Epithelial cell of umbilical artery (primary cell): ENCODE measurements at places on chromosomes 13 and 19. TPM values are rescaled to one million over a fixed set of nuclear protein-coding genes. Genes with fewer than 3 reads are reported as not detected.

Gene GSX1
- total RNA-seq = not detected in 2 replicates

Gene ZNF793
- under 0.01 and 0.15 TPM in 2 replicates for total RNA-seq

Gene PLK5
- not detected in 2 replicates for total RNA-seq

Gene KIR2DL4
- not detected in 2 replicates for total RNA-seq

Gene BRSK1
- 0.61 and 0.65 TPM in 2 replicates for total RNA-seq

Gene SIGLEC10
- total RNA-seq = not detected in 2 replicates

Gene RUBCNL
- total RNA-seq = under 0.01 TPM in 1 of 2 replicates, not detected in the other

Gene SPTBN4
- total RNA-seq = under 0.01 TPM in 1 of 2 replicates, not detected in the other

Gene ZNF229
- total RNA-seq = 6.8 and 12.6 TPM in 2 replicates

Gene ZNF20
- 1.9 and 2.6 TPM in 2 replicates for total RNA-seq

Gene SPINT2
- 0.76 and 1.3 TPM in 2 replicates for total RNA-seq

Gene C19orf53
- total RNA-seq = 47.9 and 58.8 TPM in 2 replicates

Gene AKAP8
- total RNA-seq = 15.7 and 19.5 TPM in 2 replicates

Gene GJB6
- not detected in 2 replicates for total RNA-seq

Gene FUT2
- total RNA-seq = not detected in 2 replicates

Gene MBD3L2
- not detected in 2 replicates for total RNA-seq

Gene CERS4
- total RNA-seq = 1.5 and 1.9 TPM in 2 replicates

Gene SCN1B
- total RNA-seq = 2.9 and 3.5 TPM in 2 replicates

Gene DCLK1
- 3.2 and 4.6 TPM in 2 replicates for total RNA-seq

Gene TPM4
- total RNA-seq = 727 and 762 TPM in 2 replicates

Gene SHISA2
- total RNA-seq = 14.6 and 50.7 TPM in 2 replicates

Gene MBD3L4
- not detected in 2 replicates for total RNA-seq

Gene HSPH1
- 44.8 and 88.9 TPM in 2 replicates for total RNA-seq

Gene MAMSTR
- 0.32 TPM in 1 of 2 replicates, not detected in the other for total RNA-seq

Gene SIRT6
- total RNA-seq = 12.7 and 13.7 TPM in 2 replicates

Gene FRY
- 42.9 and 70.5 TPM in 2 replicates for total RNA-seq

Gene ZNF730
- total RNA-seq = 1.6 and 2.4 TPM in 2 replicates

Gene ZNF541
- under 0.01 TPM in 1 of 2 replicates, not detected in the other for total RNA-seq

Gene BST2
- 146 and 1,184 TPM in 2 replicates for total RNA-seq

Gene ZNF296
- under 0.01 TPM in 1 of 2 replicates, not detected in the other for total RNA-seq

Gene ATXN8OS
- not detected in 2 replicates for total RNA-seq

Gene PRR36
- not detected in 2 replicates for total RNA-seq

Gene NUP62
- total RNA-seq = 24.2 and 24.7 TPM in 2 replicates

Gene PEX11G
- total RNA-seq = 0.91 and 3.2 TPM in 2 replicates

Gene RYR1
- total RNA-seq = under 0.01 and 0.61 TPM in 2 replicates

Gene MCEMP1
- not detected in 2 replicates for total RNA-seq

Gene ELSPBP1
- not detected in 2 replicates for total RNA-seq

Gene GPR12
- not detected in 2 replicates for total RNA-seq

Gene RNF113B
- not detected in 2 replicates for total RNA-seq

Gene EML2
- total RNA-seq = 17.5 and 37.1 TPM in 2 replicates

Gene OR10H1
- total RNA-seq = not detected in 2 replicates

Gene ZNF846
- total RNA-seq = 2.6 and 5.3 TPM in 2 replicates

Gene DOCK6
- 39.8 and 71.5 TPM in 2 replicates for total RNA-seq
